Bladder microvascular endothelial cell (primary cell): ENCODE measurements at places on chromosomes 12 and 14. TPM values are rescaled to one million over a fixed set of nuclear protein-coding genes. Genes with fewer than 3 reads are reported as not detected.

KLRK1 gene
- total RNA-seq = not detected in 2 replicates

OVCH1 gene
- total RNA-seq = not detected in 2 replicates

GLI1 gene
- not detected in 2 replicates for total RNA-seq

L3HYPDH gene
- total RNA-seq = 17.6 and 32.5 TPM in 2 replicates

KSR2 gene
- total RNA-seq = under 0.01 and 1.6 TPM in 2 replicates

RESF1 gene
- 73.3 and 79.5 TPM in 2 replicates for total RNA-seq

ETFBKMT gene
- 2.3 and 2.8 TPM in 2 replicates for total RNA-seq

TSHR gene
- total RNA-seq = not detected in 2 replicates

ERC1 gene
- 29.8 and 57.5 TPM in 2 replicates for total RNA-seq

TAS2R30 gene
- total RNA-seq = 1.3 and 12.6 TPM in 2 replicates

CACNB3 gene
- 16.0 and 19.8 TPM in 2 replicates for total RNA-seq

COX8C gene
- total RNA-seq = not detected in 2 replicates

HSPB8 gene
- total RNA-seq = 1.1 and 1.9 TPM in 2 replicates

LRFN5 gene
- under 0.01 and 0.13 TPM in 2 replicates for total RNA-seq

IGF1 gene
- 0.57 and 0.65 TPM in 2 replicates for total RNA-seq

BDKRB2 gene
- 1.6 and 2.5 TPM in 2 replicates for total RNA-seq

BICDL1 gene
- 0.13 TPM in 1 of 2 replicates, not detected in the other for total RNA-seq

VDR gene
- total RNA-seq = under 0.01 and 0.19 TPM in 2 replicates

TEX52 gene
- not detected in 2 replicates for total RNA-seq

DDX47 gene
- total RNA-seq = 39.8 and 69.2 TPM in 2 replicates

FGF6 gene
- not detected in 2 replicates for total RNA-seq

CCDC63 gene
- not detected in 2 replicates for total RNA-seq

KRT6A gene
- 0.76 and 0.97 TPM in 2 replicates for total RNA-seq

EEF1AKMT3 gene
- total RNA-seq = 2.1 and 2.8 TPM in 2 replicates

SLCO1C1 gene
- total RNA-seq = not detected in 2 replicates

SERPINA12 gene
- total RNA-seq = not detected in 2 replicates

GUCY2C gene
- not detected in 2 replicates for total RNA-seq

RD3L gene
- total RNA-seq = not detected in 2 replicates

MIPOL1 gene
- total RNA-seq = 6.3 and 21.2 TPM in 2 replicates

KLHL33 gene
- under 0.01 TPM in 2 replicates for total RNA-seq

NEDD8 gene
- total RNA-seq = 259 and 308 TPM in 2 replicates

KIF26A gene
- 7.0 and 18.6 TPM in 2 replicates for total RNA-seq
